ENCODE measurements at places on chromosomes 16 and 17.

GRCh38 chr16:8237452-8237851 lies 352.9 kb downstream of the TMEM114 start:
- DNase-seq, result no peak

DNA sequence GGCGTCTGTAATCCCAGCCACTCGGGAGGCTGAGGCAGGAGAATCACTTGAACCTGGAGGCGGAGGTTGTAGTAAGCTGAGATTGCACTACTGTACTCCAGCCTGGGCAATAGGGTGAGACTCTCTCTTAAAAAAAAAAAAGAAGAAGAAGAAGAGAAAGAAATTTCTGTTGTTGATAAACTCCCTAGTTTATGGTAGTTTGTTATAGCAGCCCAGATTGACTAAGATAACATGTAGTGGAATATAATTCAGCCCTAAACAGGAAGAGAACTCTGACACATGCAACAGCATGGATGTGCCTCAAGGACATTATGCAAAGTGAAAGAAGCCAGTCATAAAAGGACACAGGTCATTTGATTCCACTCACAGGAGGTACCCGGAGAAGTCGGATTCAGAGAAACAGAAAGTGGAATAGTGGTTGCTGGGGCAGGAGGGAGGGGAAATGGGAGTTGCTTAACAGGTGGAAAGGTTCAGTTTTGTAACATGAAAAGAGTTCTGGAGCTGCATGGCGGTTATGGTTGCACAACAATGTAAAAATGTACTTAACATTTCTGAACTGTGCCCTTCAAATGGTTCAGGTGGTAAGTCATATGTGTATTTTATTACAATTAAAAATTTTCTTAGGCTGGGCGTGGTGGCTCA lies 26.0 kb upstream of the PRM1 start:
- DNase-seq, result peak; percentile 25

DNA sequence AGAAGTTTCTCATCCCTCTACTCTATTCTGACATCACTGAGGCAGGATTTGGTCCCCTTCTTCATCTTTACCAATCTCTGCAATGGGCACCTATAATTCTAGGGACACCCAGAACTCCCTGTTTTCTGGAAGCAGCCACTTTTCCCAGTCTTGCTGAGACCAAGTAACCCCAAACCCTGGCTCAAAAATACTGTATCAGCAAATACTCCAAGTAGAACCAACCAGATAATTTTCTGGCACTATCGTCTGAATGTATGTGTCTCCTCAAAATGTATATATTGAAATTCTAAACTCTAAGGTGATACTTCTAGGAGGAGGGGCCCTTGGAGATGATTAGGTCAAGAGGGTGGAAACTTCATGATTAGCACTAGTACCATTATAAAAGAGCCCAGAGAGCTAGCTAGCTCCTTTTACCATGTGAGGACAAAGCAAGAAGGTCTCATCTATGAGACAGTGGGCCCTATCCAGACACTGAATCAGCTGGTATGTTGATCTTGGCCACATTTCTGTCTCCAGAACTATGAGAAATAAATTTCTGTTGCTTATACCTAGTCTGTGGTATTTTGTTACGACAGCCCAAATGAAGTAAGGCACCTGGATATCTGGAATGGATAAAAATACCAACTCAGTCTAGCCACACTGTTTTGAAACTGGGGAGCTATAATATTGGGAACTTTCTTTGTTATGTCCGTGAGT lies 464.4 kb downstream of the CDH11 start:
- no peak for DNase-seq

DNA sequence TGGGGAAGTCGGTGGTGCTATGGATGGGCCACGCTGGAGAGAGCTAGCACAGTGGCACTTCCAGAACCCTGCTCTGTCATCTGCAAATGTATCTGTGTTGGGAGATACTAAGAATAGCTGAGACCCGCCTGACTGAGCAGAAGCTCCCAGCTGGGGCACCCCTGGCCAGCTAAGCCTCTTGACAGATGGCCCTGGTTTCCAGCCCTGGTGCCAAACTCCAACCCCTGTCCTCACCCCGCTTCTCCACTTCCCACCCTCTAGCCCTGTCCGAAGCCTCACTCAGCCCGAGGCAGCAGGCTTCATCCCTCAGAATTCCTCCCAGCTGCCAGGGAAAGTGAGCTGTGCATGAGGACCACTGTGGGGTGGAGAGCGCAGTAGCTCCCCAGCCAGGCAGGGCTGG lies 124.4 kb downstream of the CCDC144A start:
- no peak for DNase-seq

- peak; percentile 48 for DNase-seq
Measured at GRCh38 chr17:55426851-55427586, 5.4 kb upstream of the MMD start.

GRCh38 chr17:16371742-16372141 lies 9.1 kb upstream of the UBB start:
- DNase-seq, result peak; percentile 73

- DNase-seq, result no peak
Measured at GRCh38 chr17:8441690-8442089, 6.0 kb downstream of the NDEL1 start.

- DNase-seq, result no peak
Measured at GRCh38 chr16:48523415-48524204, 86.4 kb downstream of the N4BP1 start.

DNA sequence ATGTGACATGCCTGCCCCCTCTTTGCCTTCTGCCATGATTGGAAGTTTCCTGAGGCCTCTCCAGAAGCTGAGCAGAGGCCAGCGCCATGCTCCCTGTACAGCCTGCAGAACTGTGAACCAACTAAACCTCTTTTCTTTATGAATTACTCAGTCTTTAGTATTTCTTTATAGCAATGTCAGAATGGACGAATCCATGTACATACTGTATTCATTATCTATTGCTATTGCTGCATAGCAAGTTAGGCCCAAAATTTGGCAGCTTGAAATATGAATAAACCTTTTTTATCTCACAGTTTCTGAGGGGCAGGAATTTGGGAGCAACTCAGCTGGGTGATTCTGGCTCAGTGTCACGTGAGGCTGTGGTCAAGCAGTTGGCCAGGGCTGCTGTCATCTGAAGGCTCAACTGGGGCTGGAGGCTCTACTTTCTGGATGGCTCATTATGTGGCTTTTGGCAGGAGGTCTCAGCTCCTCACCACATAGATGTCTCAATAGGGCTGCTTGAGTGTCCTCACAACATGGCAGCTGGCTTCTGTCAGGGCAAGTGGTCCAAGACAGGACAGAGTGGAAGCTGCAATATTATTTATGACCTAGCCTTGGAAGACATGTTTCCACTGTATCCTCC lies 40.0 kb downstream of the SOCS1 start:
- DNase-seq, result no peak

DNA sequence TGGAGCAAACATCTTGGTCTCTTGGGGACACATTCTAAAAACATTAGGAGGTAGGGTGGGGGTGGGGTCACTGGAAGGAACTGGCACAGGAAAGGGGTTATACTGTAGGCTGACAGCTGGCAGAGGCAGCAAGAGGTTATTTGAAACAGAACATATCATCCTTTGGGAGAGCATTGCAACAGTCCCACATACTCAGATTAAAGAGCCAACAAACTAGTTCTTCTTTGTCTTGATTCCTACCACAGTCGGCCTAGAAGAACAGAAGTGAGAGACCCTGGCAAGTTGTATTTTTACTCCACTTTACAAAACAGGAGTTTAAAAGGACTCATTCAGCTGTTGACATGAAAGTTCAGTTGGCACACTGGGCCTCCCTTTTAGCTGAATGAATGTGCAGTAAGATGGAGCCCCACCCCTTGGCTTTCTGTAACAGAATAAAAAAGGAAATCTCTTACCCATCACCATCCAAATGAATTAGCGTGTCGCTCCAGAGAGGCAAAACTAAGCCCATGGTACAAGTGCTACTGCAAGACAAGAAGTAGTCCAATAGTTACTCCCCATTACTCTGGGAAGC lies 54.6 kb upstream of the CORO6 start:
- DNase-seq, result no peak

- no peak for DNase-seq
Measured at GRCh38 chr16:3715430-3715829, 1.9 kb downstream of the TRAP1 start.

DNA sequence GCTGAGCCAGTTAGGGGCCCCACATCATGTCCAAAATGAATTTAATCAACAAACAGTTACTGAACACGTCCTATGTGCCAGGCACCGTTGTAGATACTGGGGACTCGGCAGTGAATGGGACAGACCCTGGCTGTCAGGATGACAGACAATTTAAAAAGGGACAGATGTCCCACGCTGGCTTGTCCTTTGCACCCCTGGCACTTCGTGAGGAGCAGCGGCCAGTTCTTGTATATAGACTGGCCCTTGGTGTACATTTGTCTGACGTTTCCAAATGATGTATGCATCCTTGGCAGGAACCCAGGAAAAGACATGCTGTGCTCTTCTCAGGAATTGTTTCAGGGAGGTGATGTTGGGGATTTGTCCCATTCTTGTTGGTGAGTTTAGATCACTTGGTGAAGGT lies 21.1 kb downstream of the IL4R start:
- DNase-seq, result no peak

- peak; percentile 4 for DNase-seq
Measured at GRCh38 chr16:77657016-77657415, 65.3 kb upstream of the NUDT7 start.

- no peak for DNase-seq
Measured at GRCh38 chr16:5932906-5933305, 835.3 kb upstream of the EEF2KMT start.

DNA sequence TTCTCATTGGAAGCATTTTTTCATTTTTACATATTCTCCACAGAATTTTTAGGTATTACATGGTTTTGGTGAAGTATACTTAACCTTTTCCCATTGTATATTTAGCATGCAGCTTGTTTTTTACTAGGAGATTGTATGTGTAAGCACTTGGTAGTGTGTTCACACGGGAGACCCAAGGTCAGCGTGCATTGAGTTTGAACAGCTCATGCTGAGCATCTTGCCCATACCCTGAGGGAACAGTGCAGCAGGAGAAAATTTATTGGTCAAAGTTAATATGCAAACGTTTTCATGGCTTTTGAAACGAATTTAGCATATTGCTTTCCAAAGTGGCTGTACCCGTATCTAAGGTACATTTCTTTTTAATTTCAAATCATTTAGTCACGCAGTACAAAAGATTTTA lies 168.7 kb downstream of the MRTFB start:
- no peak for DNase-seq

GRCh38 chr17:43384476-43384862 lies 14.3 kb upstream of the ARL4D start:
- DNase-seq, result no peak

DNA sequence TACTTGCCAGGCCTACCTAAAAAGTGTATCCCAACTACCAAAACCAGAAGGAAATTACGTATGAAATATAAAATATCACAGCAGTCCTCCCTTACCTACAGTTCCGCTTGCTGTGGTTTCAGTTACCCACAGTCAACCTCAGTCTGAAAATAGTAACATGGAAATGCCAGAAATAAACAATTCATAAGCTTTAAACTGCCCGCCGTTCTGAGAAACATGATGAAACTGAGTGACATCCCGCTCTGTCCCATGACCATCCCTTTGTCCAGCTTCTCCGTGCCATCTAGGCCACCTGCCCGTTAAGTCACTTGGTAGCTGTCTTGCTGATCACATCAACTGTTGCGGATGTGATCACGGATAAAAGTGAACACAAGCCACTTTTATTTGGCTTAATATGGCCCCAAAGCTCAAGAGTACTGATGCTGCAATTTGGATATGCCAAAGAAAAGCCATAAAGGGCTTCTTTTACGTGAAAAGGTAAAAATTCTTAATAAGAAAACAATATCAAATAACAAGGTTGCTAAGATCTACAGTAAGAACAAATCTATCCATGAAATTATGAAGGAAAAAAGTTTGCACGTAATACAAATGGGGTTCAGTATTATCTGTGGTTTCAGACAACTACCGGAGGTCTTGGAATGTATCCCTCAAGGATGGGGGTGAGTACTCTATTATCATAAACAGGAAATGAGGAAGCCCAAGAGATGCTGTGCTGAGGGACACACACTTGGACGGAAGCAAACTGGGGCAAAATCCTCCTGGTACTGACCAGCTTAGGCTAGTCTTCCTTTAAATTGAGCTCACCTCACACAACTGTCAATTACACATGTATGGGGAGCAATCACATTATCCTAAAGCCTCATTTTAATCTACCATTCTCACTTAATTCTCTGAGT lies 8.2 kb downstream of the USP22 start:
- DNase-seq, result peak; percentile 66

DNA sequence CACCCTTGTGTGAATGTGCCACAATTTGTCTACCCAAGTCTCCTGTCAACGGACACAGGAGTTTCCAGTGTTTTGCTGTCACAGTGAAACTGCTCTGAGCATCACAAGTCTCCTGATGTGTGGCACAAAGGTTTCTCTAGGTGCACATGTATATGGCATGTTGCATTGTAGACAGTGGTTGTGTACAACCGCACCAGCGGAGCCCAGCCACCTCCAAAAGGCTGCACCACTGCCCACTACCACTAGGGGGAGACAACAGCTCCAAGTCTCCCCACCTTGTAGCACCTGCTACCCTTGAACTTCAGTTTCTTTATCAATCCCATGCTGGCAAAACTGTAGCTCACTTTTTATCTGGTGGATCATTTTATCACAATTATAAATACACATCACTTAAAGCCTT lies 95.5 kb upstream of the ZNF469 start:
- no peak for DNase-seq

GRCh38 chr16:89113152-89113547 lies 19.5 kb downstream of the ACSF3 start:
- no peak for DNase-seq

- no peak for DNase-seq
Measured at GRCh38 chr17:38656959-38657823, 17.6 kb downstream of the EPOP start.

DNA sequence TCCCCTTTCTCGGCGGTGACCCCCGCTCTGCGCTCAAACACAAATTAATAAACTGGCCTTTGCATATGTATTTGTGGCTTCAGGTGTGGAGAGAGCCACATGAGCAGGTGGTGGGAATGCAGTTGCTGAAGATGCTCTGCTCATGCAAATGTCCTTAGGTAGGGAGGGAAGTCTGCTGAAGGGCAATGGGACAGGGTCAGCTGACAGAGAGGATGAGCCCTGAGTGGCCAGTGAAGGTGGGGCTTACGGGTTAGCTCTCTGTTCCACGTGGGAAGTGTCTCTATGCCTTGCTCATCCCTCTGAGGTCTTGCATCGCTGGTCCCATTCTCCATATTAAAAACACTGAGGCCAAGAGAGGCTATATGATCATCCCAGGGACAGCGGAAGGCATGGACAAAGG lies 74.2 kb upstream of the CCL1 start:
- no peak for DNase-seq

DNA sequence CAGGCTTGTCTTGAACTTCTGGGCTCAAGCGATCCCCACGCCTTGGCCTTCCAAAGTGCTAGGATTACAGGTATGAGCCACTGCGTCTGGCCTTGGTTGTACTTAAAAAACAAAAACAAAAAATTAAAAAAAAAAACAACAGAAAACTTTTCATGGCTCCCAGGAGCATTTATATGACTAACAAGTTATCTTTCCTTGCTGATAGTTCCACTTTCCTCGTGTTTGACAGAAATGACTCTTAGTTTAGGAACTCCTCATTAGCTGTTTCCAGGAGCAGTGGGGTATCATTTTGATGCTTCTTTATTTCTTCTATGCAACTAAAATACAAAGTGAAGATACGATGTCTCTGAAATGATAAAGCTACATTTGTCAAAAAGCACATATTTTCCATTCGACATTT lies 165.4 kb downstream of the PRKCA start:
- DNase-seq, result no peak

GRCh38 chr17:45040459-45040858 lies 11.0 kb downstream of the DCAKD start:
- DNase-seq, result no peak
